ENCODE measurements at places on chromosomes 1 and 21.

DNA sequence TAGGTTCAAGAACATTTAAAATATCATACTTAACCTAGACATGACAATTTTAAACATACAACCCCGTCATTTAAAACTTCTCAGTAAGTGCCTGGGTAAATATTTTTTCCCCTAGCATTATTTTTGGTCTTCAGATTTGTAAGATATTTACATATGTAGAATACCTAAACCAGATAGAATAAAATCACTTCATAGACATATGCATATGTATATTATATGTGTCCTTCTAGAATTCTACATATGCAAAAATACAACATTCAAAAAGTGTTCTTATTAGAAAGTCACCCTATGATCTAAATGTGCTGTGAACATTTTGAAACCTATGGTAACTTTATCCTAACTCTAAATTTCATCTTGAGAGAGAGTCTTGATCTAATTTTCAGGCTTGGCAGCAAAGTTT, 1467.0 kb upstream of the B3GALT2 start:
- DNase-seq, result no peak

GRCh38 chr1:94926126-94926914, 590 bp downstream of the CNN3 start:
- DNase-seq, result peak; percentile 45

GRCh38 chr1:143611159-143611558, 360.6 kb downstream of the FAM72C start:
- no peak for DNase-seq

GRCh38 chr1:69747207-69747606, 179.5 kb downstream of the LRRC7 start:
- no peak for DNase-seq

Measured in NCI-H510A (cell line).